ENCODE measurements at places on chromosomes 4 and X.

DNA sequence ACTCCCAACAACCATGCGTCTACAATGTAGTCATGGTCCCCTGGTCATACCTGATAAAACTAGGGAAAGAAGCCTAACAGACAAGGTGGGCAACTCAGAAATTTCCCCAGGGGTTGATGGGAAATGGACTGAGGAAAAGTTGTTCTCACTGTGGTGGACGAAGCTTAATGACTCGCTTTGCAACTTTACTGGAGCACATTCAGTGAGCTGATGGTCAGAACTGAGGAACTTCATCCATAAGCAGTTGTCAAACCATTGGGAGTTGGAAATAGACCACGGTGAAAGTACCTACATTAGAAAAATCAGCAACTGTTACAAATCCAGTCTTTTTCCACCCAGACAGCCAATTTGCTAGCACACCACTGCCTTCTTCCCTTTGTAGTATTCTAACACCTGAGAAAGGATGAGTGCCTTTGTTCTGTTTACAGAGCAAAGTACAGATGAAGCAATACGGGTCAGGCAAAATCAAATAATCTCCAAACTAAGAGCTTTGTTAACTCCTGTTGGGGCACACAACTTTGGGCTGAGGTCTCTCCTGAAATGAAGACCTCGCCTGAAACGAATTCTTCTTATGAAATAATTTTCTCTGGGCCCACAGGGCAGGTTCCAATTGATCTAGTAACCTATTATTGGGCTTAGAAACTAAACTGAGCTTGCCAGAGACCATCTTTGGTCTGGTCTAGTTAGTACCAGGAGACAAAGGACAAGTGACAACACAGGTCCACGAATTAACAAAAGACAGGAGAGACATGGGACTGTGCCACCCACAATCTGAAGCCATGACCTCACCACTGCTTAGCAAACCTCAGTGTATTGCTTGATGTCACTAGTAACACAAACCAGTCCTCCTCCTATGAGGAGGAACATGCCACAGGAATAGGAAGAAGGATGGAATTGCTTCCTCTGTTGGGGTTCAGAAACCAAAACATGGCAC is 58.9 kb upstream of the NFKB1 start:
- DNase-seq: no peak

- DNase-seq: no peak
These were observed 98.1 kb upstream of the MSX1 start for GRCh38 chr4:4761128-4761982.

DNA sequence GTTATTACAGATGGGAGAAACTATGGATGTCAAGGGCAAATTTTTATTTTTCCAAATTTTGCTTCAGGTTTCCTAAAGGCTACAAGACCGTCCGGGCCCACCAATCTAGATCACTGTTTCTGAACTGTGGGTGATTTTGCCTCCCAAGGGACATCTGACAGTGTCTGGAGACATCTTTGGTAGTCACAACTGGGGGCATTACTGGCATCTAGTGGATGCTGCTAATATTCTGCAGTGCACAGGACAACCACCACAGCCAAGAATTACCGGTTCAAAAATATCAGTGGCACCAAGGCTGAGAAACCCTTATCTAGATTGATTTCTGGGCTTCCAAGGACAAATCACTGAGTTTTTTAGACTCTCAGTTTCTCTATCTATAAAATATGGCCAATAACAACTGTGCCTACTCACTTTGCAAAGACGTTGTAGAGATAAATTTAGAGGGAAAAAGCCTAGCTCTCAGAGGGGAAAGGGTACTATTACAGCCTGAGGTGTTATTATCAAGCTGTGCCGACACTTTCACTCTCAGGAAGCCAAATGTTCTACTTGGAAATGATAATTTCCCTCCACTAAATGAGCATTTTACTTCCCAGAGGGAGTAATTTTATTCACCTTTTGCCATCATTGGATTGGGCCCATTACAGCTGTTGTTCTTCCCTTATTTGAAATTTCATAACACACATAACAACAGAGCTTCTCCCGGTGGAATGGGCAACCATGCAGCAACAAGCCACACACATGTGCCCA is 442.1 kb downstream of the CENPC start:
- DNase-seq: no peak

DNA sequence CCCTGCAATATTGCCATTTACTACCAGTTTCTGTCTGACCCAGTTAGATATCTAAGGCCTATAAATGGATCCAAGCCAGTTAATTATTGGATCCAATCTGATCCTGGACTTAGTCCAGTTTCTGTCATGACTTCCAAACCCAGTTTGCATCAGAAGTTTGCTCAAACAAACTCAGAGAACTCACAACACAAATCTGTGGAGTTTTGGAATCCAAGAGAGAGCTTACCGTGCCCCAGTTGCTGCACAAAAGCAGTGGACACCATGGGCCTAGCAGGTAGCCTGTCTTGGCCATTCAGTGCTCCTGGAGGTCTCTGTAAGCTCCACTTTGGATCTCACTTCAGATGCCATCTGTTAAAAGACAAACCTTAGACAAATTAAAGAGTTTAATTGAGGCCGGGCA is 174.5 kb downstream of the AASDH start:
- no peak for DNase-seq

GRCh38 chrX:53039236-53039635 is 9.4 kb upstream of the GPR173 start:
- no peak for DNase-seq

DNA sequence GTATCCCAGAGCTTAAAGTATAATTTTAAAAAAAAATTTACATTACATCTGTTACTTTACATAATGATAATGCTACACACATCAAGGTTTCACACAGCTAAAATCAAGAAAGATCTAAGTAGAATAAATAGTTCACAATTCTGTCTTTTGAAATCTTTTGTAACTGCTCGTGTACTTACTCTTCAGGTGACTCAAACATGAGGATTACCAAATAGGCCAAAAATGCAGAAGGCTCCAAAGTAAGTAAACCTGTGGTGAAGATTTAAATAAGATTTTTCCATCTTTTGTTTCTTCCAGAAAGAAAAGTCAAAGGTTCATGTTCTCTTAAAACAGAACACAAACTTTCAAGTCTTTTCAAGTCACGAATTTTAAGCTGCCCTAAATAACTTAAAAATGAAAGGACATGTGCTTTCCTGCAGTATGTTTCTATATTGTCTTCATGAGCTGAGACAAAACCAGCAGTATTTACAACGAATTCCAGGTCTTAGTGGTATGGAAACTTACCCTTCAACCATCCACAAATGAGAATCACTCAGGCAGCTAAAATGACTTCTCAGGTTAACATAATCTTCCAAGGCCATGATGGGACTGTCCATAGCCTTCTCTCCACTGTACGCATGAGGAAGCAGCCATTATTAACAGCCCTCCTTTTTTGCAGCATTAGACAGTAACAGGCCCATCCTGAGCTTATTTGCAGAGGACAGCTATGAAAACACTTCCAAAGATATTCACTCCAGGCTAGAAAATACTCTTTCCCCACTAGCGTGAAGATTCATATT is 172.8 kb upstream of the EDNRA start:
- no peak for DNase-seq

DNA sequence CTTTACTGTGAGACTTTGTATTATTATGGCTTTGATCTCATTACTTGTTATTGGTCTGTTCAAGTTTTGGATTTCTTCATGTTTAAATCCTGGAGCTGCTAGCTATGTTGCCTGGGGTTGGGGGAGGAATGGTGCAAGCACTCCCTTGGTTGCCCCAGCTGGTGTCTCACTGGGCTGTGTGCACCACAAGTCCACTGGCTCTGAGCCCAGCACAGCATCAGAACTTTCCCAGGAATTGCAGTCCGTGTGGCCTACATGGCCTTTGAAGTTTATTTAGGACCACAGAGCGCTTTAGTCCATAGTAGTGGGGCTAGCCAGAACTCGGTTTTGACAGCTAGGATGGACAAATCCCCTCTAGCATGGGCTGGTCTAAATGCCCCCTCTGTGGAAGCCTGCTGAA is 278.8 kb upstream of the RPS6KA3 start:
- no peak for DNase-seq

DNA sequence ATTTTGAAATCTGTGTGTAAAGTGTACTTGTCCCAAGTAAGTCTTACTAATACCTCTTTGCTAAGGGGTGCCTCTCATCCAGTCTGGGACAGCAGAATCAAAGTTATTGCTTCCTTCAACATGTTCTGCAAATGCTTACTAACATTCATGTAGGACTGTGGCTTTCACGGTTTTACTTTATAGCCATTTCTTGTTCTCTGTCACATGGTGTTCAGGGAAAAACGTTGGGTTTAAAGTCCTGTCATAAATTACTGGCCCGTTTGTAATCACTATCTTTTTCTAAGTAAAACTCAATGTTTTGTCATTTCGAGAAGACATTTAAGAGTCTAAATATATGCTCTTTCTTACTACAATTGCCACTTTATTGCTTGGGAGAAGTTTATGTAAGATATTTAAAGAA is 321.1 kb downstream of the STIM2 start:
- no peak for DNase-seq

- peak; percentile 85 for DNase-seq
These were observed 9.9 kb downstream of the TNIP2 start for GRCh38 chr4:2745981-2746806.

DNA sequence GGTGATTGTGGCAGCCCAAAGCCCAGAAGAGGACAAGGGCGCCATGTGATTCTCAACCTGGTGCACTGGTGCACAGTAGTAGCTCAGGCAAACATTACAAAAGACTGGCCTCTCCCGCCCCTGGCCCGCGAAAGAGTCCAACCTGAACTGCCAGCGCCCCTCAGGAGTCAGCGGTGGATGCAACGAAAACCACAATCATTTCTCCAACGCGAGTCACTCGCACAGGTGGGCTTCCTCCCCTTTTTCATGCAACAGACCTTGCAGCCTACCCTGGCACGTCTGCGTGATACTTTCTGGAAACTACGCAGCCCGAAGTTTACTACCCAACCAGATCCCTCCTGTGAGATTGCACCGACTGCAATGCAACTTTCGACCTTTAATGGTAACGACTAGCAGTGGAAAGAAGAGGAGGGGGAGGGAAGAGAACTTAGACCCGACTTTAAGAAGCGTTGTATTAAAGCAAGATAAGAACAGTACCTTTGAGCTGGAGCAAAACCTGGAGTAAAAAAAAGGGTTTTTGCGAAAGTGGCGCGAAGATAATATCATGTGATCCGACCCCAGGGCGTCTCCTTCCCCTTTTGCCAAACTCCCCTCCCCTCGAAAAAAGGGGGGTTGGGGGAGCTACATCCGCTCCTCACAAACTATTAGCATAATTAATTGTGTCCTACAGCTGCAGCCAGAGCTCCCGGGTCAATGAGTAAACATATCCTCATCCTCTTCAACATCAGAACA is 63.3 kb upstream of the CCDC160 start:
- no peak for DNase-seq

DNA sequence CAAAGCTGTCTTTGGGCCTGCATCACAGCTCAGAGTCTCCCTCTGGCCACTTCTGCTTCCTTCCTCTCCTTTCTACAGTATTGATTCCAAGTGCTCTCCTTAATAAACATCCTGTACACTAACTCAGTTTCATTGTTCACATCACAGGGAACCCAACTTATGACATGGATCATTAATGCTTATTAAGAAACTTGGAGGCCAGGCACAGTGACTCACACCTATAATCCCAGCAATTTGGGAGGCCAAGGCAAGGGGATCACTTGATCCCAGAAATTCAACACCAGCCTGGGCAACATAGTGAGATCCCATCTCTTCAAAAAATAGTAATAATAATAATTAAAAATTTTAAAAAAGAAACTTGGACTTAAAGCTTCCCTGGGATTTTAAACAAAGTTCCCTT is 89.2 kb upstream of the EFHC2 start:
- DNase-seq: no peak

DNA sequence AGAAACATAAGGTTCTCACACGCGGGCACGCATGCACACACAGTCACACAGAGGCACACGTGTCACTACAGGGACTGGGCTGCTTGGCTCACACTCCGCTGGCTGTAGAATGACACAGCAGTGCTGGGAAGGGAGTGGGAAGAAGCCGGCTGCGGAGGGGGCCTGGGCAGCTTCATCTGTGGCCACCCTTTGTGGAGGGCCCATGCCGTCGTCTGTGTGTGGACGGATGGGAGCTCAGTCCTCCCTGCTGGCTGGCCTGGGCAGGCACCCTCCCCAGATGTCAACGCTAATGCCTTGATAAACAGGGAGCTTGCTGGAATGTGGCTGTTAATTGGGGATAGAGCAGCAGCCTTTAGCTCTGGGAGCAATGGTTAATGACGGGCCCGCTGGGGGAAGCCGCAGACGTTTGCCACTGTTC is 621.1 kb downstream of the BCOR start:
- DNase-seq: no peak

GRCh38 chr4:158818560-158819140 is 49.8 kb downstream of the FNIP2 start:
- no peak for DNase-seq

Measured in stimulated activated CD4-positive, alpha-beta T cell treated with anti-CD3 and anti-CD28 coated beads, Interleukin-1b, Interleukin-23, amount 100 ng/mL, for 1 hour (primary cell).